ENCODE measurements at places on chromosomes 7 and 10. TPM values are rescaled to one million over a fixed set of nuclear protein-coding genes. Genes with fewer than 3 reads are reported as not detected.

GRCh38 chr10:52143338-52143737, 170.7 kb upstream of the DKK1 start:
- no peaks in the 10 kb centered on the region for H3K36me3 ChIP-seq
- no peak overlapping the region for H3K4me3 ChIP-seq
- no peaks in the 10 kb centered on the region for H3K27me3 ChIP-seq
- no peak for DNase-seq

GRCh38 chr7:13007331-13007730, 319.9 kb downstream of the ARL4A start:
- no peak for DNase-seq
- H3K4me3 ChIP-seq = no peak overlapping the region
- no peaks in the 10 kb centered on the region for H3K36me3 ChIP-seq
- H3K27me3 ChIP-seq = no peaks in the 10 kb centered on the region

MOGAT3 gene
- total RNA-seq = not detected

DNA sequence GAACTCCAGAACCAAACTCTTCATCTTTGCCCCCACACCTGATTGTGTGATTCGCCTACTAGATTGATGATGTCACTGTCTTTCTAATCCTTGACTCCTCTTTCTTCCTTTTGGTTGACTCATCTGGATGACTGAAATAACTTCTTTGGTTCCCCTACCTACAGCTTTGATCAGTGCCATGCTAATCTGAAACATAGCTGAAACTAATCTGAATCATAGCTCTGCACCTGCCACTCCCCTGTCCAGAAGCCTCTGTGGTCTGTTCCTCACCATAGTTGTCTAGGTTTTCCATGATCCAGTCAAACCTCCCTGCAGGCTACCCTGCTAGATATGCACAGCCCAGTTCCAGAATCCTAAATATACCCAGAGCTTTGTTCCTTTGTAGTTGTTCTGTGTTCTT, 51.9 kb downstream of the ZNF365 start:
- DNase-seq = no peak
- H3K4me1 ChIP-seq = peaks cover 11% of the 10 kb centered on the region
- no peaks in the 10 kb centered on the region for H3K36me3 ChIP-seq
- no peak overlapping the region for H3K4me3 ChIP-seq
- H3K27ac ChIP-seq = peak overlapping the region; percentile 0
- H3K27me3 ChIP-seq = no peaks in the 10 kb centered on the region

DNA sequence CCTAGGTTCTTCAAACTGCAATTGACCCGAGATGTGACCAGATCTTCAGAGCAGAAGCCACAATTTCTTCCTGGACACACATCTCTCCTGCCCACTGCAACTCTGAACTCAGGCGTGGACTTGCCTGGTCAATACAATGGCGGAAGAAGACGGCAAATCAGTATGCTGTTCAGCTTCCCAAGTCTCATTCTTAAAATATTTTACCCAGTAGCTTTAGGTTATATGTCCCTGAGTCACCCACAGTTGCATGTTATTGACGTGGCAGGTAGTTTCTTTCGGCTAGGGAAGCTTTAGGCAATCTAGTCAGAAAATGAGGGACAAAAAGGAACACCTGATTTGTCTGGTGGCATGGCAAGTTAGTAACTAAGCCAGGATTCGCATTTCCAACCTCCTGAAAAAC, 22.5 kb downstream of the CEP41 start:
- H3K27me3 ChIP-seq = no peaks in the 10 kb centered on the region
- peaks cover 50% of the 10 kb centered on the region for H3K4me1 ChIP-seq
- peaks cover 3% of the 10 kb centered on the region for H3K36me3 ChIP-seq
- DNase-seq = no peak

DNA sequence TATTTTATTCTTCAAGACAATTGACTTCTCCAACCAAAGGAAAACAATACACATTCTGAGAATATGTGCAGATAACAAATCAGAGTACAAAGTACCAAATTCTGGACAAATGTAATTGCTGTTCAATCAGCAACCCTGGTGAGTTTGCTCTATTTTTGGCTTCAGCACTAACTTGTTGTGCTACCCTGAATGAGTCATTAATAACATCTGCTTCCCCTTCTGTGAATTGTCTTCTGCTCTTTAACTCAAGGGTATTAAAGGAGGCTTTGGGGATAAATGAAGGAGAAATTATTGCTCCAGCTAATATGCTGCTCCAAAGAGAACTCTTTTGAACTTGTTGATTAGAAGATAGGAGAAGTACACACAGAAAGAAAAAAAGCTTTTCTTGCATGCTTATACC, 459.3 kb downstream of the HTR7 start:
- no peak overlapping the region for H3K4me3 ChIP-seq
- H3K36me3 ChIP-seq = no peaks in the 10 kb centered on the region
- DNase-seq = no peak
- H3K27me3 ChIP-seq = no peaks in the 10 kb centered on the region
- no peak overlapping the region for H3K27ac ChIP-seq
- H3K4me1 ChIP-seq = no peaks in the 10 kb centered on the region

TNKS2 gene
- total RNA-seq = 27.5 TPM

TUBAL3 gene
- total RNA-seq = 0.14 TPM

DNA sequence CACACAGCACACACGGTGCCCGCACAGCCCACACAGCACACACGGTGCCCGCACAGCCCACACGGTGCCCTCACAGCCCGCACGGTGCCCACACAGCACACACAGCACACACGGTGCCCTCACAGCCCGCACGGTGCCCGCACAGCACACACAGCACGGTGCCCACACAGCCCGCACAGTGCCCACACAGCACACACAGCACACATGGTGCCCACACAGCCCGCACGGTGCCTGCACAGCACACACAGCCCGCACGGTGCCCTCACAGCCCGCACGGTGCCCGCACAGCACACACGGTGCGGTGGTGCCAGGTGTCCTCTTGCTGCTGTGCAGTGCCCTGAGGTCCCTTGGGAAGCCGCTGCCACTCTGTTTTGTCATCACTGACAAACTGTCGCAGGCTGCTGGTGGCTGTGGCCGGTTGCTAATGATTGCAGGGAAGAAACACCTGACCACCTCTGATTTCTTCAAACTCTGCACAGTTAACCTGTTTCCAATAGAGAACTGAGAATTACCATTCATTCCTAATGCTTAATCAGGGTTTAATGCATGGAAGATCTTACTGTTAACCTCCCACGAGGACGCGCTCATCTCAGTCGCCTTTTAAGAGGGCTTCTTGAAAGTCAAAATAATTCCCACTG, 66.9 kb downstream of the GLRX3 start:
- no peaks in the 10 kb centered on the region for H3K27me3 ChIP-seq
- DNase-seq = no peak
- no peaks in the 10 kb centered on the region for H3K36me3 ChIP-seq
- no peak overlapping the region for H3K27ac ChIP-seq
- H3K4me3 ChIP-seq = no peak overlapping the region

MBL2 gene
- total RNA-seq = not detected

GRCh38 chr10:112383325-112383724, 9.4 kb downstream of the ACSL5 start:
- H3K27me3 ChIP-seq = no peaks in the 10 kb centered on the region
- H3K27ac ChIP-seq = no peak overlapping the region

DNA sequence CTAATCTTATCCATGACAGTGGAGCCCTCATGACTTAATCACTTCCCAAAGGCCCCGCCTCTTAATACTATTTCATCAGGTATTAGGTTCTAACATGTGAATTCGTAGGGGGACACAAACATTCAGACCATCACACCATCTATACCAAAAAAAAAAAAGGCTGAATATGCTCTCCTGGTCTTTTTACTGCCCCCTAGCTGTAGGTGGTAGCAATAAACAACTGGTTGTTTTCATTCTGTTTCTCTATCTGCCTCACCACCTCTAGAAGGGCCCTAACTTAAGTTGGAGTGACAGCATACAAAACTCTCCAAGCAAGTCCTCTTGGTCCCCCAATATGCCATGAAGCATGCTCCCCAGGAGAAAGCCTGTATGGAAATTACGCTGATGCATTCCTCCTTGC, 94.1 kb downstream of the GRM8 start:
- H3K4me1 ChIP-seq = no peaks in the 10 kb centered on the region
- DNase-seq = no peak
- H3K4me3 ChIP-seq = no peak overlapping the region
- H3K27ac ChIP-seq = no peak overlapping the region
- H3K27me3 ChIP-seq = no peaks in the 10 kb centered on the region
- no peaks in the 10 kb centered on the region for H3K36me3 ChIP-seq

- no peak for DNase-seq
- H3K4me1 ChIP-seq = peaks cover 2% of the 10 kb centered on the region
- H3K27me3 ChIP-seq = peaks cover 10% of the 10 kb centered on the region
- no peak overlapping the region for H3K4me3 ChIP-seq
- H3K27ac ChIP-seq = no peak overlapping the region
These were observed 6.3 kb upstream of the ASB10 start for GRCh38 chr7:151193203-151193978.

ZPBP gene
- total RNA-seq = not detected
